Cortex of kidney (tissue), 1 donor: ENCODE measurements at places on chromosomes 12 and 14.

- DNase-seq, result no peak
Observed at GRCh38 chr12:93484315-93484981, 17.1 kb downstream of the MRPL42 start.

GRCh38 chr14:26538176-26538575 is 59.7 kb downstream of the NOVA1 start:
- no peak for DNase-seq

- DNase-seq, result no peak
Observed at GRCh38 chr14:89479802-89480201, 62.8 kb upstream of the FOXN3 start.

GRCh38 chr12:85155791-85156190 is 119.6 kb downstream of the LRRIQ1 start:
- DNase-seq, result no peak

GRCh38 chr14:101020834-101021370 is 117.4 kb upstream of the RTL1 start:
- DNase-seq, result no peak

GRCh38 chr12:8658346-8658745 is 4.3 kb downstream of the MFAP5 start:
- DNase-seq, result no peak

DNA sequence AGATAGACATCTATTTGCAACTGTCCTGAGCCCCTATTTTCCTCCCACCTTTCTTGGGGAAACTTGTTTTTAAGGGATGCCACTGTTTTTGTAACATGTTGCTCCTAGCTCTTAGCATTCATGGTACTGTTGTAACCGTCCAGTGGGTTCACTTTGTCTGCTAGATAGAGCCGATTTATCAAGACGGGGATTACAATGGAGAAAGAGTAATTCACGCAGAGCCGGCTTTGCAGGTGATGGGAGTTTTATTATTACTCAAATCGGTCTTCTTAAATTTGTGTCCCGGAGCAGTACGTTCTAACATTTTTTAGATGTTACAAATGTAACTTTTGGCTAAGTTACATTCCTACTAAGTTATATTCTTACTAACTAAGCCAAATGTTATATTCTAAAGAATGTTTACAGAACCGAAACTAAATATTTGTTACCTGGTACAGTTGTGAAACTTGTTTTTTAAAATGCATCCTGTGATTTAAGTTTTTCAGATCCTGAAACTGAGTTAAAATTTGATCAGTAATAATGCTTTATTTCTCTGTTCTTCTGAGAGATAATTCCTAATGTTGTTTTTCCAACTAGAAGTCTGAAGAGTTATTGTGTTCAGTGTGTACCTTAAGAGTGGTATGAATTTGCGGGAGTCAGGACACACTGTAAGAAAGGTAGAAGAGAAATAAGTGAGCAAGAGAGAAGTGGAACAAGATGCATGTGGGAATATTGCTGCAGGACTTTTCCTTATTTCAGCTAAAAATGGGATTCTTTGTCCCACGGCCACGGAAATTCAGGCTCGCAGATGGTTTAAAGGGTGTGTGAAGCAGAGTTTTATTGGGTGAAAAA is 20.6 kb upstream of the CLEC2D start:
- no peak for DNase-seq

- no peak for DNase-seq
Observed at GRCh38 chr12:4579305-4580102, 17.5 kb downstream of the DYRK4 start.

DNA sequence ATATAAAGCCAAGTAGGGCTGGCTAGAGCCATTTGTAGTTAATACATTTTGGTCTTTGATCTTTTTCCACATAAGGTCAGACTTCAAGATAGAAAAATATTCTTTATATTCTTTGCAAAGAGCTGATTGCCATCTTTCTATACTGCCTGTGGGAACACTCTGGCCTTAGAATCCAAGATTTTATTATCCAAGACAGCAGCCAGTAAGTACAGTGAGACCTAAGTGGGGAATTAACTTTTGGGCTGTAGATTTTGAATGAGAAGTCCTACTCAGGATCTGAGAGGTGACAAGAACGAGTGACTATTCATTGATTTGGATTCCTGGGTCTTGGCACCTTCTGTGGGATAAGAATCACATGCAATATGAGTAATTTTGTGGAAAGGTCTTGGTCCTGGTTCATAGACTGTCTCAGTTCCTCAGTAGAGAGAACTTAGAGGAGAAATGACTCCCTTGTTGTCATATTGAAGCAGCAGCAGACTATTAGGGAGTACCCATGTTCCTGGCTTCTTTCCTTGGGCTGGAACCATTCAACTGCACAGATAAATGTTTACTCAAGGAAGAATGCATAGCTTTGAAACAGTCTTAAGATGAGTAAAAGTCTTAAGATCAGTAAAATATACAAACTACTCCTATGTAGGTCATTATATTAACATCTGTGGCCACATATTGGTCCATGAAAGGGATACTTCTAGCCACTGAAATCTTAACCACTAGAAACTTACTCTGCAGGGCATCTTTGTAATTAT is 353.8 kb downstream of the RAD51B start:
- no peak for DNase-seq

- no peak for DNase-seq
Observed at GRCh38 chr12:87509237-87509820, 519.9 kb downstream of the C12orf50 start.

DNA sequence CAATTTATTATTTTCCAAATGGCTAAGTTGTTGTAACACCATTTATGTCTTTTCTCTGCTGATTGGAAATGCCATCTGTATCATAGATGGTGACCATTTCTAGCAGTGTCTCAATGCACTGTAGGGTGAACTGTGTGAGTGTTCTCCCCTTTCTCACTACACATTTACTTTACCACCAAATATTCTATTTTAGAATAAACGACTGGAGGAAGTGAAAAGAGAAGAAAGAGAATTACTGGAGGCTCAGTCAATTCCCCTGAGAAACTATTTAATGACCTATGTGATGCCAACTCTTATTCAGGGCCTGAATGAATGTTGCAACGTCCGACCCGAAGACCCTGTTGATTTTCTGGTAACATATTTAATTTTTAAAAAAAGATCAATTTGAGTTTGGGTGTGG is 15.5 kb upstream of the PAPOLA start:
- no peak for DNase-seq

- no peak for DNase-seq
Observed at GRCh38 chr14:24459331-24459730, 16.8 kb upstream of the SDR39U1 start.

- no peak for DNase-seq
Observed at GRCh38 chr14:75150150-75150549, 23.3 kb upstream of the NEK9 start.

GRCh38 chr12:54136844-54137580 is 51.8 kb downstream of the SMUG1 start:
- no peak for DNase-seq

- DNase-seq, result no peak
Observed at GRCh38 chr14:53151523-53152183, 1.5 kb downstream of the DDHD1 start.

GRCh38 chr14:102352213-102352612 is 10.5 kb downstream of the CINP start:
- DNase-seq, result no peak

GRCh38 chr14:98227000-98227726 is 1044.8 kb downstream of the BCL11B start:
- no peak for DNase-seq

GRCh38 chr12:115349711-115350110 is 665.7 kb upstream of the TBX3 start:
- DNase-seq, result no peak

- no peak for DNase-seq
Observed at GRCh38 chr12:52162981-52163380, 28.8 kb downstream of the KRT80 start.

- no peak for DNase-seq
Observed at GRCh38 chr14:29454026-29454693, 473.5 kb downstream of the PRKD1 start.

GRCh38 chr12:111312708-111313107 is 56.2 kb downstream of the PHETA1 start:
- DNase-seq, result no peak
